ENCODE measurements at places on chromosomes 1 and 21.
A peak's percentile ranks its signal among the peaks of the same experiment; 100 is the strongest.

DNA sequence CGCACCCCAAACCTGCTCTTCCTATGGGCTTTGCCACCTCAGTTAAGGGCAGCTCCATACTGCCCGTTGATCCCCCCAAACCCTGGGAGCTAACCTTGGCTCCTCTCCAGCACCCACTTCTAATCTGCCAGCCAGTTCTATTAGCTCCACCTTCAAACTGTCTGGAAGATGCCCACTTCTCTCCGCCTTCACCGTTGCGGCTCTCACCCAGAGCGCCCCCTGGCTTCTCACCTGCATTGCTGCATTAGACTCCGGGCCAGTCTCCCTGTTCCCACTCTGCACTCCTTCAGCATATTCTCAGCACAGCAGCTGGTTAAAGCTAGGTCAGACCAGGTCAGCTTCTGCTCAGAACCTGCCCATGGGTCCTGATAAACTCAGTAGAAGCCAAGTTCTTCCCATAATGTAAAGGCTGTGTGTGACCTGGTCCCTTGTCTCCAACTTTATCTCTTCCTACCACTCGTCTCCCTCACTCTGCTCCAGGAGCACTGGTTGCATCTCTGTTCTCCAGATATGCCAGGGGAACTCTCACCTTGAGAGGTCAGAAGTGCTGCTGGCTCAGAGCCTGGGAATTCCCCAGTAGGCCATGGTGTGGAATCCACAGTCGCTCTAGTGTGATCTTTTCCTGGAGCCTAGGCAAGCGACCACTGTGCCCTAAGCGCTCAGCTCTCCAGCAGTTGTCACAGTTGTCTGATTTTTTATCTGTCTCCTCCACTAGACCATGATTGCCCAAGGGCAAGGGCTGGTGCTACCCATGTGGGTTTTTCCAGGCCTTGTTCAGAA lies 150.3 kb downstream of the HMGB4 start:
- DNase-seq, result peak; percentile 76

GRCh38 chr1:212269306-212269705 lies 15.9 kb upstream of the PPP2R5A start:
- DNase-seq, result no peak

DNA sequence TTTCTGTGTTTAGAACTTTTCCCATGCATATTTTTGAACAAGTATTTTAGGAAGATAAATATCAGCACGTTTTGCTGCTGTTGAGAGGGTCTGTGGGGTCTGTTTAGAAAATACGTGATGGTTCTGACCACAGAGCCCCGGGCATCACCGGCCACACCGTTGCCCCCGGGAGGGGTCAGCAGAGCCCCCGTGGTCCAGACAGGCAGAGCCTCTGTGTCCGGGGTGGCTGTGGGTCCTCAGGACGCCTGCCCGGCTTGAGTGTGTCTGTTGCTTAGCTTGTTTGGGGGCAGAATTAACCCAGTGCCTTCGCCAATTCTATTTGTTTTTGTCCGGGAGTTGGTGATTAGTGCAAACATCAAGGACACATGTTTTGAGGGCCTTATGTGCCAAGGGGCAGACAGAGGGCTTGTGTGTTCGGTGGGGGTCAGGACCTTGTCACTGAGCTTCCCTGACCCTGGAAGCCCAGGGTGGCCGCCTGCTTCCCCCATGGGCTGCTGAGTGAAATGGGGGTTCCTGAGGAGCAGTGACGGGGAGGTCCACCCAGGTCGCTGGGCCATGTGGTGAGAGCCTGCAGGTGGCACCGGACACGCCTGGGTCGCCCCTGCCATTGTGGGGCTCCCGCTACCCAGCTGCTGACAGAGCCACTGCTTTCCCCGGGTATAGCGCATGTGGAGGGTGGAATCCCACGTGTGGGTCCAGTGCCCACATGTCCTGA lies 122.2 kb downstream of the SIK1 start:
- no peak for DNase-seq

GRCh38 chr1:160565564-160565963 lies 13.7 kb downstream of the CD84 start:
- DNase-seq, result no peak

DNA sequence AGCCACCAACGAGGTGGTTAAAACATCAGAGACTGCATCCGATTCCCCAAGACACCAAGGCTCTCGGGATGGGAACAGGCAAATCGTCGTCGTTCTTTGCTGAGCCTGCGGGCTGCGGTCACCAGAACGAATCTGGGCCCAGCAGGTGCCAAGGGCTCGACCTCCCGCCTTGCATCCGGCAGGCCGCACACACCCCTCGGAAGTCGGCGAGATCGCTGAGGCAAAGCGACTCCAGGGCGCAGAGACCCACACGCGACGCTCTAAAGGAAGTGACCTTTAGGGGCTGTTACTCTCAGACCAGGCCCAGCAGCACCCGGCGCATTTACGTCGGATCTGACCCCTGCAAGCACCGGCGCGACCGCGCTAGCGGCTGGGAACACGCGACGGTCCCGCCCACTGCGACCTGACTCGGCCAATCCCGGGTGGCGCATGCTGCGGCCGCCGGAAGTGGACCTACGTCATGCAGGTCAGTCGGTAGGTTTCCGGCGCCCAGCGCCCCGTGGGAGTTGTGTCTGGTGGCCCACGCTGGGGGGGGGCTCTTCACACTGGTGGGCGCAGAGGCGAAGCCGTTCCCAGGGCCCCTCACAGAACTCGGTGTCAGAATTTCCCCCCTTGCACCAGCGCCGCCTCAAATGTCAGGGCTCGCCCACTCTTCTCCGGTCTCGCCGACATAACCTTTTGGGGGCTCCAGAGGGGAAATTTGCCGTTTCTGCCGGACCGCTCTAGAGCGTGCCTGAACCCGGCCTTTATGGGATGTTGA lies 7.5 kb upstream of the PARK7 start:
- DNase-seq, result peak; percentile 52

GRCh38 chr1:222006715-222007114 lies 264.8 kb upstream of the DUSP10 start:
- no peak for DNase-seq

All from ecto neural progenitor cell (in vitro differentiated cells).